ENCODE measurements at places on chromosomes 4 and X.

DNA sequence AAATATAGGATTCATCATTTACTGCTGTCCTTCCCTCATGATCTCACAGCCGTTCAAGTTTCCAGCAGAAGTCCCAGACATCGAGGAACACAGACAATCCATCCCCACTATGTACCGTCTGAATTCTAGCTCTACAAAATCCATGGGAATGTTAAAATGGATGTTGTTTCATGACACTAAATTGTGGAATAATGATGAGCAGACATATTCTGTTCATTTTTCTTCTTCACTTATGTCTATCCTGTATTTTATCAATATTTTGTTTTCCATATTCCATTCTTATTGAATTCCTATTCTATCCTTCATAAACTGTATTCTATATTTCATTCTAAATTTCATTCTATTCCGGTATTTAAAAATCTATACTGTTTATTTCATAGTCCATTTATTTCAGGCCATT lies 71.8 kb downstream of the NUDT10 start:
- no peak for DNase-seq

GRCh38 chrX:121128925-121129877 lies 81.8 kb downstream of the GLUD2 start:
- DNase-seq, result no peak

DNA sequence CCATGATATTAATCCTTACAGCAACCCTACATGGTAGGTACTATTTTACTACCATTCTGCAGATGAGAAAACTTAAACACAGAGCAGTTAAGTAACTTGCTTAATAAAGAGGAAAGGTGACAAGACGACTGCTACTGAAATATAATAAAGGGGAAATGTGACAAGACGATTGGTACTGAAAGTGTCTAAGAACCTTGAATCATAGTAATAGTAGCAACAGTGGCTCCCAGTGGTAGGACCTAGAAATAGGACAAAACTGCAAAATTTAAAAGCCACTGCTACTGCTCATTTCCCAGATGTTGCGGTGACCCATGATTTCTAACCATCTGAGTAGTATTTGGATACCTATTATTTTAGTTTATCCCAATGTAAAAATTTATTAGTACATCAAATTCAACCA lies 89.5 kb downstream of the TASL start:
- no peak for DNase-seq

DNA sequence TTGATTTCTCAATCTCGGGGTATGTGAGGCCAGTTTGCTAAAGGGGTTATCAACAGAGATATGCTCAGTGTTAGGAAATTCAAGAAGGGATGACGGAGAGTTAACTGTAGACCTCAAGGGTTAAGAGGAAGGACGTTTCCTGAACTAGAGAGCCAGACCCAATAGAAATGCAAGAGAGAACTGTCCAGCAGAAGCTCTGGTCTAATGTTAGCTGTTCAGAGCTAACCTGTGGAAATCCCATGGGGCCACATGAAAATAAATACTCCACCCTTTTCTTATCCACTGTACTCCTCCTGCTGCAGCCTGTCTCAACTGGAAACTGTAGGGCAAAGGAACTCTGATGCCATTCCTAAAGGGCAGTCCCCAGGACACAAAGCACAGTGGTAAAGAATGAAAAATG lies 274.3 kb downstream of the DMD start:
- DNase-seq, result no peak

DNA sequence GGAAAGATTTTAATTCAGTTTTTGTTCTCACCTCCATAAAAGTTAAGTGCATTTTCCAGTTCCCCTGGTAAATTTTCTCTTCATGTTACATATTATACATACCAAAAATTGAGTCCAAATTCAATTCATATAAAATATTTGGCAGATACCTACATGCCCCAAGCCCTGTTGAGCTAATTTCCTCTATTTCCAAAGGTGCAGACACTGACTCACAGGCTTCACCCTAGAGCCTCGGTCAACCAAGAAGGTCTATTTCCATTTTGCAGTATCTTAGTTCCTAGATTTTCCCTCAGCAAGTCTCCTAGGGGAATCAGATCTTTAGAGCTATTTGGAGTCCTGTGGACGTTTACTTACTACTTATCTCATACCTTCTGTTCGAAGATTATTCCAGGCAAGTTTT lies 174.4 kb downstream of the TSPAN5 start:
- DNase-seq, result no peak

GRCh38 chrX:133579631-133580030 lies 164.3 kb upstream of the GPC4 start:
- DNase-seq, result no peak

- no peak for DNase-seq
These were observed 221.7 kb downstream of the CXXC4 start for GRCh38 chr4:104272966-104273365.

GRCh38 chr4:119795986-119796578 lies 167.5 kb upstream of the PDE5A start:
- DNase-seq, result no peak

DNA sequence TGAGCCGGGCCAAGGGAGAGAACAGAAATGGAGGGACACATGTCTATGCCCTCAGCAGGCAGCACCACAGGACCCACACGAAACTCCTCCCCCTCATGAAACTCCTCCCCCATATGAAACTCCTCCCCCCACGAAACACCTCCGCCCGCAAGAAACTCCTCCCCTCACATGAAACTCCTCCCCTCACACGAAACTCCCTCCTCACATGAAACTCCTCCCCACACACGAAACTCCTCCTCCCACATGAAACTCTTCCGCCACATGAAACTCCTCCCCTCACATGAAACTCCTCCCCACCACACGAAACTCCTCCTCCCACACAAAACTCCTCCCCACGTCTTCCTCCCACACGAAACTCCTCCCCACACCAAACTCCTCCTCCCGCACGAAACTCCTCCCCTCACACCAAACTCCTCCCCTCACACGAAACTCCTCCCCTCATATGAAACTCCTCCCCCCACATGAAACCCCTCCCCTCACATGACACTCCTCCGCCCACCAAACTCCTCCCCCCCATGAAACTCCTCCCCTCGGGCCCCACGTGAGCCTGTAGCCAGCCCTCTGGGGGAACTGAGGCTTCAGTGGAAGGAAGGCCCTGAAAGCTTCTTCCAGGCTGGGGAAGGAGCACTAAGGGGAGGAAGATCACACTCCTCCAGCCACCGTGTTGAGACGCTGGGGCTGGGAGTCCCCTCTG lies 15.2 kb downstream of the ADRA2C start:
- DNase-seq, result no peak

- DNase-seq, result no peak
These were observed 123.3 kb upstream of the TBL1X start for GRCh38 chrX:9341291-9342201.

DNA sequence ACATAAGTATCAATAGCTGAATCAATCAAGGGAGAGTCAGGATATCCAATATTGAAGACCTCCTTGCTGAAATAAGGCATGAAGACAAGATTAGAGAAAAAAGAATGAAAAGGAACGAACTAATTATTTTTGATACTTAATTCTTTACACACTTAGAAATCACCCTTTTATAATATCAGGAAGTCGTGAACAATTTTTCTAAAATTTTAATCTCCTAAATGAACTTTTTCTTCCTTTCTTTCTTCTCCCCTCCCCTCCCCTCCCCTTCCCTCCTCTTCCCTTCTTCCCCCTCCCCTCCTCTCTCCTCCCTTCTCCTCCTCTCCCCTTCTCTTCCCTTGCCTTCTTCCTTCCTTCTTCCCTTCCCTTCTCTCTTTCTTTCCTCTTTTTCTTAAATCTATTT lies 872.1 kb upstream of the PCDH10 start:
- DNase-seq, result no peak

- no peak for DNase-seq
These were observed 10.3 kb upstream of the TREX2 start for GRCh38 chrX:153456161-153456560.

GRCh38 chr4:130336585-130337217 lies 1240.7 kb downstream of the C4orf33 start:
- no peak for DNase-seq

GRCh38 chrX:110734894-110735541 lies 60.6 kb downstream of the CHRDL1 start:
- DNase-seq, result no peak

GRCh38 chr4:54741202-54741601 lies 83.4 kb downstream of the KIT start:
- DNase-seq, result no peak

DNA sequence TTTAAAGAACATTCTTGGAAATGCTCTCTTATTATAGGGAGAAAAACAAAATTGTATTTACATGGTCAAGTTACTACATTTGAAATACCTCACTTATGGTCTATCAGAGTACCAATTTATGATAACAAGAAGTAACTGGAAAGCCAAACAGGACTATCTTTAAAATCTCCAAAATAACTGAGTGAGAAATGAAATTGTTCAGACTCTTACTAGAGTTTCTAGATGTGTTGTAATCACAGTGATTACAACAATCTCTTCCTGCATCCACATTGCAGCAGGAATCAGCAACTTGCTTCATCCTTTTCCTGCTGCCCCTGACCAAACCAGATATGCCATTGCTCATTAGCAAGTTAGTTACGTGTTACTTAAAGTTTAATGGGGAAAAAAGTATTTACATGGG lies 245.2 kb upstream of the SMIM31 start:
- DNase-seq, result no peak

DNA sequence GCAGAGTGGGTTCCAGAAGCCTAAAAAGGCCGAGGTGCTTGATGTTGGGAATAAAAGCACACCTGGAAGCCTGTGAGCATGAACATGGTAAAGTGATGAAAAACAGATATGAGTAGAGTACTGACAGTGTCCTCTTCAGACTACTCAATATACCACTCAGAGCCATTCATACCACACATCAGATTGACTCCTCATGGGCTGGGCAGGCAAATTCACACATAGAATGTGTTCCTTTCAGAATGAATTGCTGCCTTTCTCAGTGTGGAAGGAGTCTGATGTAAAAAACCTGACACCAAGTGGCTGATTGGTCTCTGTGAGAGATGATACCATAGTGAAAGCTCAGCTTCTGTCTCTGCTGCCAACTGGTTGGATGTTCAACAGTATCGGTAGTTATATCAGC lies 442.7 kb downstream of the RAPGEF2 start:
- DNase-seq, result no peak

DNA sequence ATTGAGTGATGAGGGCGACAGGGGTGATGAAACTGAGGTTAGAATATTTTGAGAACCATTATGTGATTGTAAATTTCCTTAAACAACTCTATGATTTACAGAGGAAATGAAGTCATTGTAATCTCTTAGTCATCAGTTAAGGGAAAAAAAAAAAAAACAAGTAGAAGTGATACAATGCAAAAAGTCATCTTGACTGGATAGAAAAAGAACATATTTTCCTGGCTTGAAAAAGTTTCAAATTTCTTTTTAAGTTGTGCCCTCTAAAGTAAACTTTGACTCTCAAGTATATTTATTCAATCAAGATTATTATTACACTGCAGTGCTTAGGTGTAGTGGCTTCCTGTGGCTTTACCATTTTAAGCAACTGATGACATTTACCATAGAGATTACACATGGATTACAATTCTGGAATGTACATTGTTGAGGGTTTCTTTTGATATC lies 40.6 kb downstream of the GABRB1 start:
- no peak for DNase-seq
